ENCODE measurements at places on chromosomes 7 and 10. TPM values are rescaled to one million over a fixed set of nuclear protein-coding genes. Genes with fewer than 3 reads are reported as not detected.

Gene TEX47
- not detected for polyA plus RNA-seq

Gene AVPI1
- polyA plus RNA-seq: 6.1 TPM

Gene ITGB8
- 5.7 TPM for polyA plus RNA-seq

Gene ORAI2
- 10.4 TPM for polyA plus RNA-seq
